ELF-1 (cell line): ENCODE measurements at places on chromosomes 1 and 21.
A peak's percentile ranks its signal among the peaks of the same experiment; 100 is the strongest.

GRCh38 chr1:28173151-28173979 lies 3.1 kb downstream of the PTAFR start:
- DNase-seq = no peak

DNA sequence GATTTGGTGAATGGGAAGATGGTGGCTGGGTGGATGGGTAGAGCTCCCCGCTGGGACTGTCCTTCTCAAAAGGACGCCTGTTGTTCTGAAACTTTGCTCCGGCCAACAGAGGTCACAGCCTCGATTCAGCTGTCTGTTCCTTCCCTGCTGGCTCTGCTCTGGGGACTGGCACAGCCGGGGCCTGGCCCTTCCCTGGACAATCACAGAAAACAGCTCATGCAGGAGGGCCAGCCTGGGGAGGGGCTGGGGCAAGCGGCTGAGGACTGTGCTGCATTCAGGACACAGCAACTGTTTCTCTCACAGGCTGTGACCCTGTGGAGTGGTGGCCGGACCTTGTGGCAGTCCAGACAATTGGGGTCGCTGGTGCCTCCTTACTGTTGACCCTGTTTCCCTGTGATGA lies 110.7 kb upstream of the TMEM51 start:
- no peak for DNase-seq

- DNase-seq = peak; percentile 65
Measured at GRCh38 chr1:33970148-33970825, 106.4 kb downstream of the HMGB4 start.

DNA sequence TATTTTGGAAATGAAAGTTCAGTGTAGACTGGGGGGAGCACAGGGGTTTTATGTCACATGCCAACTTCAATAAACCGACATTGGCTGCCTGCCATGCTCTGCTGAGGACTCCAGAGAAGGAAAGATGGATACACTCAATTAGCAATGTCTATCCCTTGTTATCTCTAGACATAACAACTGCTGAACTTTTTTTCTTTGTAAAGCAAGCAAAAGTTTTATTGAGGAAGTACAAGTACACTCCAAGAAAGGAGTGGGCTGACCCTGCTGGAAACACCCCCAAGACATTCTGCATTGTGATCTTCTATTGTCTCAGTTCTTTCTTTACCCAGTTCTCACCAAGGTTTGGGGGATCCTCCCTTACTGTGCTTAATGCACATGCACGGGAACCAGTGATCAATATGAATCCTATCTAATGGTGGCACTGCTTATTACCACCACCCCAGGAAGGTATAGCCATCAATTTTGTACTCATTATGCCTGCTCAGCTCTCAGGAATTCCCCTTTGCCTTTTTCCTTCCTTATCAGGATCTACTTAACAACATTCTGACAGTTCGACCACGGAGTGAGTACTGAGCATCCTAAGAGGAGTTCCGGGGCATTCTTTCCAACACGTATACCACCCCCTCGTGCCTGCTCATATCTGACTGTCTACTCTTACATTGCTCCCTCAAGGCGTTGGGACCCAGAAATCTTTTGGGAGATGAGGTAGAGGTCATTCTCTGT lies 28.7 kb downstream of the SYNJ1 start:
- no peak for DNase-seq

DNA sequence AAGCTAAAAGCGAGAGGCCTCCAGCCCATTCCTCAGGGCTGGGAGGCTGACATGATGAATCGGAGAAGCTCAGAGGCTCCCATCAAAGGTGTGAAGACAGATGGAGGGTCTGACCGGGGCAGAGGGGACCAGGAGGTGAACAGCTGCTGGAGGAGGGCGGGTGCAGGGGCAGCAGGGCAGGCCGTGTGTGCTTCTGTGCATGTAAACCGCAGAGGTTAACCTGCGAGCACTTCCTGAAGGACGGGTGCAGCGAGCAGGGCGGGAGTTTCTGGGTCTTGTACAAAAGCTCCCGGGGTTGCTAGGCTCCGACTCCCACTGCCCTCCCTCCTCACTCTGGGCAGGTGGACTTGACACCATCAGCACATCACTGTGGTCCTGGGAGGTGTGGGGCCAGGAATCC lies 75.2 kb downstream of the PAX7 start:
- DNase-seq = no peak

DNA sequence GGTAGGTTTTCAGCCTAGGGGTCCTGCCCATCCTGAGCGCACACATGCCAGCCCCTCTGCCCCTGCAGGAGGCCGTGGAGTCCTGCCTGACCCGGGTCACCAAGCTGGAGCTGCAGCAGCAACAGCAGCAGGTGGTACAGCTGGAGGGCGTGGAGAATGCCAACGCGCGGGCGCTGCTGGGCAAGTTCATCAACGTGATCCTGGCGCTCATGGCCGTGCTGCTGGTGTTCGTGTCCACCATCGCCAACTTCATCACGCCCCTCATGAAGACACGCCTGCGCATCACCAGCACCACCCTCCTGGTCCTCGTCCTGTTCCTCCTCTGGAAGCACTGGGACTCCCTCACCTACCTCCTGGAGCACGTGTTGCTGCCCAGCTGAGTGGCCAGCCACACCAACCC lies 44.0 kb downstream of the TMCC2 start:
- DNase-seq = no peak

DNA sequence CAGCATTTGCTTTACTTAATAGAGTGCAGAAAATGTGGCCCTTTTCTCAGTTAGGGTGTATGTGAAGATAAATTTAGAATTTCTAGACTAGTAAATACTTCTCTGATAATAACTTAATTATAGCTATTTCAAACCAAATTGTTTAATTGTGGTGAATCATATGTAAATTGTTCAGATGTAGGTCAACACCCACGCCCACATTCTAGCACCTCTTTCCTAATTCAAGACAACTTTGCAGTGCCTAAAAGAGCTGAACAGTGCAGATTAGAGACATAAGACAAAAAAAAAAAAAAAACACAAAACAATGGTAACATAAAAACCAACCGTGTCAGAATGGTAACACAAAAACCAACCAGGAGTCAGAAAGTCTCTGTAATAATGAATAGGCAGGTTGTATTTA lies 758.3 kb downstream of the USP25 start:
- DNase-seq = no peak

DNA sequence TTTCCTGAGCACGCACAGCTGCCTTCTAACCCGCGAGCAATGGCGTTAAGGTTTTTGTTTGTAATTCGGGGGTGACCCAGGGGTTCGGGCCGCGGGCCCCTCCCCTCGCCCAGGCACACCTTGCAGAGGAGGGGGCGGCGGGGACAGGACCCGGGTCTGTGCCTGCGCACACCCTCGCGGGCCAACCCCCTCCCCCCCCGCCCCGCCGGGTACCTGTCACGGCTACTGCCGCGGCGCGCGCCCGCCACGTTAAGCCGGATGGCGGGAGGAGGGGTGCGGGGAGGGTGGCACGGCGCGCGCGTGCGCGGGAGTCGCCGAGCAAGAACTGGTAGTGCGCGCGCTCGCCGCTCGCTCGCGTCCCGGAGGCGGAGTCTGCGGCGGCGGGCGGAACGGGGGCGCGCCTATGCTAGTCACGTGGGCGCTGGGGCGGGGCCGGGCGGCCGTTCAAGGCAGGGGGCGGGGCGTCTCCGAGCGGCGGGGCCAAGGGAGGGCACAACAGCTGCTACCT lies at the start of gene TPTE:
Gene TPTE, plus strand, starts transcription at position 493 of the 508 bp plus-strand sequence. CDS start 17,141 bp downstream, outside the sequence.
- peak; percentile 91 for DNase-seq

- DNase-seq = no peak
Measured at GRCh38 chr1:32868085-32868484, 2.6 kb downstream of the FNDC5 start.

GRCh38 chr1:206604861-206605260 lies 7.4 kb downstream of the EIF2D start:
- DNase-seq = no peak

- peak; percentile 65 for DNase-seq
Measured at GRCh38 chr1:5161372-5161771, 507.0 kb downstream of the AJAP1 start.

DNA sequence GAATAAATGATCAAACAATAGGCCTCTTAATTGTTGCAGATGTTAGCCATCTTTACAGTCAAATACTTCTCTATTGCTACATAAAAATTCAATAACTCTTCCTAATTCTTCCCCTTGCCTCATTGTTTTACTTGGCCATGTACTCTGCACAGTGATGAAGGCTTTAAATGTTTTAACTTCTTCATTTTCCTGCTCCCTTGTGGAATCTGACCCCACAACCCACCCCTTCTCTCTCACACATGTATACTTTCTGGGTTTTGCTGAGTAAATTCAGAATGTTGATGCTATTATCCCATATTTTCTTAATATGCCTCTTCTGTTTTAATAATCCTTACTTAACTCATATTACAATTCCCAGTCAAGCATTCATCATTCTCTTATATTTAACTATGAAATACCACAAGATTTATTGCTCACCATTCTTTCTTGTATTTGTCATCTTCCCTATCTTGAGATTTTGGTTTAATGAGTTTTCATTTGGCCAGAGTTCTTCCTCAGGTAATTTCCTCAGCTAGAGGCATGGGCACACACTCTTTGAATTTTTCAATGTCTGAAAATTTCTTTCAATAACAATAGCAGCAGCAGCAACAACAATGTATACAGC lies 327.8 kb upstream of the USP24 start:
- DNase-seq = no peak

GRCh38 chr1:204316164-204316563 lies 43.6 kb downstream of the PLEKHA6 start:
- no peak for DNase-seq

- DNase-seq = no peak
Measured at GRCh38 chr1:82598337-82598736, 797.6 kb downstream of the ADGRL2 start.

DNA sequence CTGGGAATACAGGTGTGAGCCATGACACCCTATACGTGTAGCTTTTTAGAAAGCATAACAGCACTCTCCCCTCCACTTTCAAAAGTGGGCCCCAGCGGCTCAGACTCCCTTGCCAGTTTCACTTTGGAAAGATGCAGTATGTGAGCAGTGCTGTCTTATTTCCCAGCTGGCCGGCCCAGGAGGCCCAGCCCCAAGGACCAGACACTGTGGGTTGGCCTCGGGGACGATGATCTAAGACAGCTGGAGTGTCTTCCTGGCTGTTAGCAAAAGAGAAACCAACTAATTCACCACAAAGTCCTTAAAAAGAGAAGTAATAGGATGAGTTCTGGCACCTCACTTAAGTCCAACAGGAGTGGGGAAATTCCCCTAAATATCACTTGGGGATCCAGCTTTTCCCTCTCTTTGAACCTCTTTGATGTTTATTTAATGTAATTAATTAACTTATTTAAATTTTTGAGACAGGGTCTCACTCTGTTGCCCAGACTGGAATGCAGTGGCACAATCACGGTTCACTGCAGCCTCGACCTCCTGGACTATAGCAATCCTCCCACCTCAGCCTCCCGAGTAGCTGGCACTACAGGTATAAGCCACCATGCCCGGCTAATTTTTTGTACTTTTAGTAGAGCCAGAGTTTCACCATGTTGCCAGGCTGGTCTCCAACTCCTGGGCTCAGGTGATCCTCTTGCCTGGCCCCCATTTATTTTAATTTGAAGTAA lies 17.6 kb upstream of the CLIC4 start:
- no peak for DNase-seq

DNA sequence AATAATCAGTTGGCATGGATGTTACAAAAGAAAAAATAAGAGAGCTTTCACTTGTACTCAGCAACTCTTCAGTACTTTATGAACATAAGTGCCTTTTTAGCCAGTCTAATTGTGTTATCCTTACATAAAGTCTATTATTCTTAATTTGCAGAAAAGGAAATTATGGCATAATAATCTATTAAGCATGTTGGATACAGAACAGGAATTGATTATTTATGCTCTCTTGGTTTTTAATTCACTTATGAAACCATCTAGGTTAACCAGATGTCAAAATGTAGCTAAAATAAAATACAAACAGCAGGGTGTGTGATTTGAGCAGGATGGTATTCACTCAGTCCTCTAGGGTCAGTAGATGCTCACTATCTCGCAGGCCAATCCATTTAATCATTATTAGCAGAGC lies 79.7 kb downstream of the PLPPR5 start:
- no peak for DNase-seq

- DNase-seq = no peak
Measured at GRCh38 chr1:45134461-45134873, 71.9 kb downstream of the ZSWIM5 start.

GRCh38 chr1:220221269-220221668 lies 51.0 kb downstream of the RAB3GAP2 start:
- DNase-seq = no peak

- peak; percentile 80 for DNase-seq
Measured at GRCh38 chr1:52032785-52033131, 852 bp downstream of the KTI12 start.

- DNase-seq = no peak
Measured at GRCh38 chr1:4346131-4346530, 308.3 kb upstream of the AJAP1 start.

GRCh38 chr1:81007024-81007423 lies 793.7 kb upstream of the ADGRL2 start:
- DNase-seq = no peak

DNA sequence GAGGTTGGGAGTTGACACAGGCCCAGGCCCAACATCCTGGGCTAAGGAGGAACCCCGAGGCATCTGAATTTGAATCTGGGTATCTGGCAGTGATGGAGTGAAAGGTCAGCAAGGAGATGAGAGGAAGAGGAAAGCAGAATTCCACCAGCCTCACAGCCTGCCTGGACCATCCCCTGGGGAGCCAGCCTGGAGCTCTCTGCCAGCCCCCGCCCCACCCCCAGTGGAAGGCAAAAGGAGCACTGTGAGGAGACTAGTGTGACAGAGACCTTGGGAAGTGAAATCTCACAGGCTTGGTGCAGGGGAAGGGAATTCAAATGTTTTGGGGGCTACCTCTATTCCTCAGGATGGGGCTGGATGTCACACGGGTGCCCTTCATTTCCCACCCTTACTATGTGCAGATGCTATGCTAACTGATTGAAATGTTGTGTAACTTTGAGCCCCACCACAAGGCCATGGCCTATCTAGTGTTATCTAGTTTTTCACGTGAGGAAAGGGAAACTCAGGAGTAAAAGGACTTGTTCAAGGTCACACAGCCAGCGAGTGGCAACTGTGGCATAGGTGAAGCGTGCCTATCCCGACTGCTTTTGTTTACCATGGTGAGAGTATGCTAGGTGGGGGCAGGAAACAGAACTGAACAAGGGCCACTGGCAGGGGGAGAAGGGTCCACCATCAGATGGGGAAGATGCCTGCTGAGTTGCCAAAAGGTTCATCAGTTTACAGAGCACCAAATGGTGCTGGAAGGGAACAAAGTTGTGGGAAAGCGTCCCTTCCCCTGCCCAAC lies 29.8 kb downstream of the AHDC1 start:
- no peak for DNase-seq

DNA sequence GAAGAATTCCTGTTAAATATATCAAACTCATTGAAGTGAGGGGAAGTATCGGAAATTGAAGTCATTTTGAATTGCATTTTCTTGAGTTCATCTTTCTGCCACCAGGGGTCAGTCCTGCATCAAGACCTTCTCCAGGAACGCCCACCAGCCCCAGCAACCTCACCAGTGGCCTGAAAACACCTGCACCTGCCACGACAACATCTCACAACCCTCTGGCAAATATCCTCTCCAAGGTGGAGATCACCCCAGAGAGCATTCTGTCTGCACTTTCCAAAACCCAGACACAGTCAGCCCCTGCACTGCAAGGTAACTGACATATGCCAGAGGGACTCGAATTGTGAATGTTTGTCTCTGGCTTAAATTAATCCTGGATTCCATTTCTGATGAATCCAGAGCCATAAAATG lies 22.8 kb upstream of the TARS2 start:
- peak; percentile 65 for DNase-seq
